Stimulated activated CD8-positive, alpha-beta memory T cell treated with anti-CD3 and anti-CD28 coated beads, Interleukin-4, amount 100 ng/mL, for 48 hours (primary cell): ENCODE measurements at places on chromosomes 5 and 9.

DNA sequence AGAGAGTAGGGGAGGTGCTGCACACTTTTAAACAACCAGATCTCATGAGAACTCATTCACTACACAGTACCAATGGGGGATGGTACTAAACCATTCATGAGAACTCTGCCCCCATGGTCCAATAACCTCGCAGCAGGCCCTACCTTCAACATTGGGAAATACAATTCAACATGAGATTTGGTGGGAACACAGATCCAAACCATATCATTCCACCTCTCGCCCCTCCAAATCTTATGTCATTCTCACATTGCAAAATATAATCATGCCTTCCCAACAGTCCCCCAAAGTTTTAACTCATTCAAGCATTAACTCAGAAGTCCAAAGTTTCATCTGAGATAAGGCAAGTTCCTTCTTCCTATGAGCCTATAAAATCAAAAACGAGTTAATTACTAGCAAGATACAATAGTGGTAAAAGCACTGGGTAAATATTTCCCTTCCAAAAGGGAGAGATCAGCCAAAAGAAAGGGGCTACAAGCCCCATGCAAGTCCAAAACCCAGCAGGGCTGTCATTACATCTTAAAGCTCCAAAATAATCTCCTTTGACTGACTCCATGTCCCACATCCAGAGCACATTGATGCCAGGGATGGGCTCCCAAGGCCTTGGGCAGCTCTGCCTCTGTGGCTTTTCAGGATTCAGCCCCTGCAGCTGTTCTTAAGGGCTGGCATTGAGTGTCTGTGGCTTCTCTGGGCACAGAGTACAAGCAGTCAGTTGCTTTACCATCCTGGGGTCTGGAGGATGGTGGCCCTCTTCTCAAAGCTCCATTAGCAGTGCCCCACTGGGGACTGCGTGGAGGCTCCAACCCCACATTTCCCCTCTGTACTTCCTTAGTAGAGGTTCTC, 8.3 kb downstream of the GPR150 start:
- DNase-seq = no peak

- peak; percentile 81 for DNase-seq
These were observed 42.4 kb downstream of the PAX5 start for GRCh38 chr9:36991516-36992134.

DNA sequence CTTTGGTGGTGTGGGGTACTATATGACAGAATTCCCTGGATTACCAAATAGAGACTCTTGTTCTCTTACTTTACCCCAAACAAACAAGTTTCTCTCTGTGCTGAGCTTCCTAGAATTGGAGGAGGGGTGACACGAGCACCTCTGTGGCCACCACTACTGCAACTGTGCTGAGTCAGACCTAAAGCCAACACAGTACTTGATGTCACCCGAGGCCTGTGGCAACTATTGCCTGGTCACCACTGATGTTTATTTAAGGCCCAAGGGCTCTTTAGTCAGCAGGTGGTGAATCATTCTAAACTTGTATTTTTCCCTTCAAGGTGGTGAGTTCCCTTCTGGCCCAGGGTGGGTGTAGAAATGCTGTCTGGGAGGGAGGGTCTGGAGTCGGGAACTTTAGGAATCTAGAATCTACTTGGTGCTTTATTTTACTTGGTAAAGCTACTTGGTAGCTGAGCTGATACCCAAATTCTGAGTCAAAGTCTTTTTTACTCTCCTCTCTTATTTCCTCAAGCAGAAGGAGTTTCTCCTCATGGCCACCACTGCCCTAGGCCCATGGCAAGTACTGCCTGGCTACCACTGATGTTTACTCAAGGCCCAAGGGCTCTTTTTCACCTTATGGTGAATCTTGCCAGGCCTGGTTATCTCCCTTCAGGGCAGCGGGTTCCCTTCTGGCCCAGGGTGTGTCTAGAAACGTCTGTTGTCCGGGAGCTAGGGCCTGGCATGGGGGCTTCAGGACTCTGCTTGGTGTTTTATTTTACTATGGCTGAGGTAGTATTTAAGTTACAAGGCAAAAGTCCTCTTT, 9.8 kb downstream of the LURAP1L start:
- no peak for DNase-seq

GRCh38 chr9:76873056-76873792, 32.7 kb downstream of the PRUNE2 start:
- DNase-seq = no peak

- no peak for DNase-seq
These were observed 12.5 kb downstream of the CARD6 start for GRCh38 chr5:40853632-40854192.

- DNase-seq = no peak
These were observed 31.8 kb downstream of the FAXDC2 start for GRCh38 chr5:154818471-154819116.

DNA sequence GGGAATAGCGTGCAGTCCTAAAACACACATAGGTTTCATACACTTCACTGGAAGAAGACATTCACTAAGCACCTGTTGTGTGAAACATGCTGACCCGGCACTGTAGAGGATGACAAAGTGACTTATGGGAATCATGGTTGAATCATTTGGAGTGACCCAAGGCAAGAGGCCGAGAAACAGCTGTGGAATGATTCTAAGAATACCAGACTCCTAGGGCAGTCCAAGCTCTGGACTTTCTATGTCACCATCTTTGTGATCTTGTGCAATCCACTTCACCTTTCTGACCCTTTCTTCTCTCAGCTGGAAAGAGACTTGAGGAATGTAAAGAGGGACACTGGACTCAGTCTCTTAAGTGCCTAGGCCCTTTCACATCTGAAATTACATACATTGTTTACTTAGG, 13.1 kb downstream of the MSANTD3 start:
- no peak for DNase-seq
